Foreskin keratinocyte (primary cell): ENCODE measurements at places on chromosomes 6 and 20. TPM values are rescaled to one million over a fixed set of nuclear protein-coding genes. Genes with fewer than 3 reads are reported as not detected.

DNA sequence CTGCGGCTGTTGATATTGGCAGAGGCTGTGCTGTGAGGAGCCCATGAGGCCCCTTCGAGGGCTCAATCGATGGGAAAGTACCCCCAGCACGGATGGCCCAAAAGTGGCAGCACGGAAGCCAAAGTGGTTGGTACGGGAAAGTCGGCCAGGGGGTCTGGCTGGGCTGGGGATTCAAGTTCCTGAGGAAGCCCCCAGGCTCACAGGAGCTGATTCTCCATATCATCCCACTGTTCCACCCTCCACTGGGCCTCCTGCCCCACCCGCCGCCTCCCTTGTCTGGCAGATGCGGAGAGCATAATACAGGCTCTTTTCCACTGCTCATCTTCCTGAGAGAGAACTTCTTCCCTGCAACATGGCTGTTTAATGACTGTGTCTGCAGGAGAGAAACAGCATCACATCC is 217.8 kb upstream of the CST7 start:
- no peak for DNase-seq

The SLC17A1 gene
- not detected in 2 replicates for polyA plus RNA-seq

GRCh38 chr6:138765896-138766655 is 7.5 kb upstream of the CCDC28A start:
- DNase-seq = no peak

The IL20RA gene
- polyA plus RNA-seq = 0.75 and 1.4 TPM in 2 replicates
